ENCODE measurements at places on chromosomes 12 and 14. TPM values are rescaled to one million over a fixed set of nuclear protein-coding genes. Genes with fewer than 3 reads are reported as not detected.

Gene FOXN4
- not detected for total RNA-seq

DNA sequence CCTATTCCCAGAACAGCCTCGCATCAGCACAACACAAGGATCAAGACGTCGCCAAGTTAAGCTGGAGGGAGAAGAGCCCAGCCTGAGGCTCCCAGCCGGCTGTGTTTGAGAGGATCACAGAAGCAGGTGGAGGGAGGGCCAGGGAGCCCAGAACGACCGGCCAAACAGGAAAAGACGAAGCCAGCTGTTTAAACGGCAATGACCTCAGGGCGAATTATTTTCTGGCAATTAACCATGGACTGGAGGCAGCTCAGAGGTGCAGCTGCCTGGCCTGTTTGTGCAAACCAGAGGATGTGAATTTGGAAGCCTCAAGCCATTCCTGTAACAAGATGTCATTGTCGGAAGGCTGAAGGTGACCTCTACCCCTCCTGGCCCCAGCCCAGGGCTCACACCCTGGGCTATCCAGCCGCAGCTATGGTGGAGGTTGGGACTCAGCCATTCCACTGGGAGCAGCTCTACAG, 175.8 kb upstream of the PRMT8 start:
- H3K27ac ChIP-seq: no peak overlapping the region
- no peaks in the 10 kb centered on the region for H3K4me1 ChIP-seq
- no peak overlapping the region for H3K4me3 ChIP-seq
- no peak for DNase-seq
- no peaks in the 10 kb centered on the region for H3K36me3 ChIP-seq
- no peaks in the 10 kb centered on the region for H3K27me3 ChIP-seq

- H3K27ac ChIP-seq: no peak overlapping the region
- no peaks in the 10 kb centered on the region for H3K36me3 ChIP-seq
- no peaks in the 10 kb centered on the region for H3K4me1 ChIP-seq
- DNase-seq: no peak
- no peaks in the 10 kb centered on the region for H3K27me3 ChIP-seq
Observed at GRCh38 chr14:99330316-99331240, 58.6 kb upstream of the BCL11B start.

GRCh38 chr14:53925201-53925766, 31.3 kb downstream of the BMP4 start:
- DNase-seq: no peak
- H3K36me3 ChIP-seq: no peaks in the 10 kb centered on the region
- H3K4me3 ChIP-seq: no peak overlapping the region
- H3K27ac ChIP-seq: no peak overlapping the region

Gene CHPT1
- total RNA-seq: 6.5 TPM

Gene WIF1
- total RNA-seq: 0.06 TPM

Gene DCAF5
- total RNA-seq: 22.4 TPM

DNA sequence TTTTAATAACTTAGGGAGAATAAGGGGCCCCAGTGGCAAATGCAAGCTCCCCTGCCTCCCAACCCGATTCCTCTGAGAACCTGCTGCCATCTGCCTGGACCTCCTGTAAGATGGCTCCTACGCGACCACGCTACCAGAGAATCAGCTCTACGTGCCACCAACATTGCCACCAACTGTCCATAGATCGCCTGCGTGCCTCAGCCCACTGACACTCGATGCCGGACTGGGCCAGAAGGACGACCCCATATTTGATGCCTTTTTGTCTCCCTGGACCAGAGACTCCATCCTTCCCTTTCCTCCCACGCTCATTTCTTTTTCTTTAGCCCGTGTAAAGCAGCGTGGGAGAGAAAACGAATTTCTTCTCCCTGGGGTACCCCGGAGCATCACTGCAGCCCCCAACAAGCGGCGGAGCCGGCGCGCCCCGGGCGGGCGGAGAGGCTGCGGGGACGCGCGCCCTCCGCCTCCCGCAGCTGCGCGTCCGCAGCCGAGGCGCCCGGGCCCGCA, 565 bp upstream of the KLHL42 start:
- H3K4me1 ChIP-seq: peaks cover 26% of the 10 kb centered on the region
- H3K27me3 ChIP-seq: no peaks in the 10 kb centered on the region
- peak; percentile 48 for DNase-seq
- H3K36me3 ChIP-seq: no peaks in the 10 kb centered on the region

DNA sequence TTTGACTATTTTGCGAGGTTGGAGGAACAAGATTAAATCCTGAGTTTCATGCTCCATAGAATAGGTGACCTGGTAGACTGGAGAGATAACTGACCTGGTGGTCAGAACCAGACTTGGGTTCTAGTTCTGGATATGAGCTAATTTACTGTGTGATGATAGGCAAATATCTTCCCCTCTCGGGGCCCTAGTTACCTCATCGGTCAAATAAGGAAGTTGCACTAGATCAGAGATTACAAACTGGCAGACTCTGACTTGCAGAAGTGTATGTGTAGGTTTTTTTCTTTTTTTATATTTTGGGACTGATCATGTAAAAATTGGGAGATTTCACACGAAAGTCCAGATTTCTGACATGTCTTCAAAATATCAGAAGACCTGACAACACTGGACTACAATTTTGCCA, 37.0 kb downstream of the RPH3A start:
- no peak overlapping the region for H3K27ac ChIP-seq
- H3K36me3 ChIP-seq: no peaks in the 10 kb centered on the region
- no peak for DNase-seq
- H3K4me1 ChIP-seq: peaks cover 11% of the 10 kb centered on the region
- H3K4me3 ChIP-seq: no peak overlapping the region
- H3K27me3 ChIP-seq: no peaks in the 10 kb centered on the region

DNA sequence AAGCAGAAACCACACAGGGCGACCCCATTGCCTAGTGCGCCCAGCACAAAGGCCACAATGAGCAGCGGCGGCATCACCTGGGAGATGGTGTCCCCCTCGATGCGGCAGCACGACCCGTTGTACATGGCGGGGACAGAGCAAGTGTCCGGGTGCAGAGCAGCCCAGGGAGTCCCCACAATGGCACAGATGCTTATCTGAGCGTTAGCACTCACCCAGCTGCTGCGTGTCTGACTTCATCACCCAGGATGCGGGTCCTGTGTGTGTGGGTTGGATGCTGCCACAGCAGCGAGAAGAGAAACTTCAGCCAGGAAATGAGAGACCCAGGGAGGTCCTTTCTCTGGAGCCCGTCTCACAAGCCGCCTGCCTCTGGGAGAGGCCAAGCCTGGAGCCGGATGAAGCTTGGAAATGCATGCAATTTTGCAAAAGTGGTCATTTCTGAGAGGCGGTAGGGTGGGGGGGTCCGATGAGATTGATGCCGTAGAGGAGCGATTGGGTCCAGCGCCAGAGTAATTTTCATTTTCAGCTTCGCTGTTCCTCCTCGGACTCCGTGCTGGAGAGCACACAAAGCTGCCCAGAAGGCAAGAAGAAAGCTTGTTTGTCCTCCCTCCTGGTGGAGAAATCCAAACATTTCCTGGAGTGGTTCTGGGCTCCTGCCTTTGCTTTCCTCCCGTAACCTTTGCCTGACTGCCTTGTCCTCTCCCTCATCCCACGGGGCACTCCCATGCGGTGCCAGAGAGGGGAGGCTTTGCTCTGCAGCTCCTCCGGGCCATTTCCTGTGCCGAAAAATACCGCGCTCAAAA, at the start of gene HCAR1:
HCAR1 (minus strand) TSS at position 630 of the 800 bp plus-strand sequence; CDS start at position 125, 505 bp downstream.
- no peaks in the 10 kb centered on the region for H3K36me3 ChIP-seq
- no peak within 1 kb of the TSS for H3K27ac ChIP-seq
- no peaks in the 10 kb centered on the region for H3K27me3 ChIP-seq
- peak; percentile 10 for DNase-seq

Gene CPNE6
- total RNA-seq: not detected

DNA sequence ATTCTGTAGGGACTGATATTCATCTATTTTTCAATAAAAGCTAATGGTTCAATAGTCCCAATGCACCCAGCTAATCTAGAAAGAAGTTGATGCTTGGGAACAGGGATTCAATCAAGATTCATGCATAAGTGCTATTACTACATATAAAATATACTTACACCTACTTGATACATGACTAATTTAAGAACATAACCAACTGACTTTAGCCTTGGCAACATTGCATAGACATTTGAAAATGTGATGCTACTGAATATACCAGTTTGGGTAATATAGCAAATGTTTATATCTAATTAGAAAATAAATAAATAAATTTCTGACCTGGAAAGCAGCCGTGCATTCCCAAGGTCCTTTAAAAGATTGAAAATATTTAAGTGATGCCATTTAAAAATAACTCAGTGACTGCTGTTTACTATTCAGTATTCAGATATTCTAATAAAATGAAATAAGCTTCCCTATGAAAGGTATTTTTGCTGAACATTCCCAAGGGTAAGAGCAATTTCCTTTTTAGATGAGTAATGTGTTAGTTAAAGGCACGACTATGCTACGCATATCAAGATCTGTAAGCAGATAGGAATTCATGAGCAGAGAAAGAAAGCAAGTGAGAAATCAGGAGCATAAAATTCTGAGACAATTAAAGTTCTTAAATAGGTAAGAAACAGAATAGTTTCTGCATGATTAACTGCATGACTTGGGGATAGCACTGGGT, 160.6 kb upstream of the SYT1 start:
- no peaks in the 10 kb centered on the region for H3K27me3 ChIP-seq
- H3K4me1 ChIP-seq: no peaks in the 10 kb centered on the region
- H3K4me3 ChIP-seq: no peak overlapping the region
- no peak for DNase-seq
- no peak overlapping the region for H3K27ac ChIP-seq

- no peak overlapping the region for H3K27ac ChIP-seq
- no peaks in the 10 kb centered on the region for H3K4me1 ChIP-seq
- H3K36me3 ChIP-seq: no peaks in the 10 kb centered on the region
- DNase-seq: no peak
Observed at GRCh38 chr12:112308161-112308560, 74.1 kb downstream of the HECTD4 start.

Gene TM9SF1
- total RNA-seq: 37.6 TPM

Gene CRIP2
- 3.5 TPM for total RNA-seq

DNA sequence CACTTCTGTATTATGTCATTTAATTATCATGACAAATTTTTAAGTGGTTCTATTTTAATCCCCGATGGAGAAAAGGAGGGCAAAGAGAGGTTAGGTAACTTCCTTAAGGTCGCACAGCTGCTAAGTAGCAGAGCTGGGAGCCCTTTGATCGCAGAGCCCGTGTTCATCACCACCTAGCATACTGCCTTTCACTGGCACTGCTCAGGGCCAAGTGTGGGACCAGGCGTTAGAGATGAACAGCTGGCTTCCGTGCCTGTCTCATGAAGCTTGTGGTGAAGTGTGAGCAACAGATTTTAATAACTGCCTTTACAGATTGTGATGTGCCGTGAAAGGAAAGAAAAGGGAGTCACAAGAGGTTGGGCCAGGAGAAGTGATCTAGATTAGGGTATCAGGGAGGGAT, 273.6 kb downstream of the AKAP6 start:
- H3K4me3 ChIP-seq: no peak overlapping the region
- no peak overlapping the region for H3K27ac ChIP-seq
- H3K36me3 ChIP-seq: no peaks in the 10 kb centered on the region
- H3K4me1 ChIP-seq: peaks cover 5% of the 10 kb centered on the region
- DNase-seq: no peak

Gene CEBPE
- total RNA-seq: not detected

DNA sequence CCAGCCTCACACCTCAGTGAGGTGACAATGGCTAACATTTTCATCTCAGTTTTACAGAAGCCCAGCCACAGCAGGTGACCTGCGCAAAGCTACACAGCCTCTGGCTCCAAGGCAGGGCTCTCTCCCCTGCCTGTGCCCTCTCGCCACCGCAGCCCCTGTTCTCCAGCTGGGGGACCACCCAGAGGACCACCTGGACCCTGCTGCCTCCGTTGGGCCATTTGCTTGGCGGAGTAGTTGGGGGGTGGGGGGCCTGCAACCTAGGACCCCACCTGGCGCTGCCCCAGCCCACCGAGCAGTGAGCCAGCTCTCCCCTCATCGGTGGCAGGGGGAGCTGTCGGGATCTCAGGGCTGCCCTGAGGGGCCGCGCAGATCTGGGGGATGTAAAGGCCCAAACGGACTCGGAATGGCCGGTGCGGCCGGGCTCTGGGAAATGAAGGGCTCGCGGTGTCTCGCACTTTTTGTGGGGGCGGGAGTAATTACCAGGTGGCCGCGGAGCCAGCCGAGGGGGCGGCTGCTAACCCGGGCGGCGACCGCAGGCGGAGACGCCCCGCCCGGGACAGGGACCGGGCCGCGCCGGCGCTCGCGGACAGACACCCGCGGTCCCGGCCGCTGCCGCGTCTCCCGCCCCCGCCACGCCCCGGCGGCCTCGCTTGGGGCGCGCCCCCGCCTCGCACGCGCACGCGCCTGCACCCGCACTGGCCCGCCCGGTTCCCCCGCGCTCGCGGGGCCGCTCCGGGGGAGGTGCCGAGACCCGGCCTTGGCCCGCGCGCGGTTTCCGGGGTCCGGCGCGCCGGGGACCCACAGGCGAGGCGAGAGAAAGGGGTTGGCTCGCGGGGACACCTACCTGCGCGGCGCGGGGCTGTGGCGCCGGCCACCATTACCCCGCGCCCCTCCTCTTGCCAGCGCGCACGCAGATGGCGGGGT, 8.6 kb upstream of the GPR68 start:
- peak overlapping the region; percentile 78 for H3K4me3 ChIP-seq
- no peak overlapping the region for H3K27ac ChIP-seq
- H3K36me3 ChIP-seq: no peaks in the 10 kb centered on the region
- H3K27me3 ChIP-seq: peaks cover 29% of the 10 kb centered on the region
- DNase-seq: peak; percentile 84
